Effector memory CD8-positive, alpha-beta T cell (primary cell): ENCODE measurements at places on chromosomes 5 and 9.

- no peak for DNase-seq
Measured at GRCh38 chr5:32578764-32579163, 6.6 kb upstream of the SUB1 start.

GRCh38 chr5:178328826-178329730 is 96.5 kb upstream of the PHYKPL start:
- DNase-seq = no peak

GRCh38 chr5:156378159-156378558 is 51.2 kb downstream of the SGCD start:
- DNase-seq = no peak

- no peak for DNase-seq
Measured at GRCh38 chr9:124298646-124299235, 41.0 kb downstream of the NEK6 start.

DNA sequence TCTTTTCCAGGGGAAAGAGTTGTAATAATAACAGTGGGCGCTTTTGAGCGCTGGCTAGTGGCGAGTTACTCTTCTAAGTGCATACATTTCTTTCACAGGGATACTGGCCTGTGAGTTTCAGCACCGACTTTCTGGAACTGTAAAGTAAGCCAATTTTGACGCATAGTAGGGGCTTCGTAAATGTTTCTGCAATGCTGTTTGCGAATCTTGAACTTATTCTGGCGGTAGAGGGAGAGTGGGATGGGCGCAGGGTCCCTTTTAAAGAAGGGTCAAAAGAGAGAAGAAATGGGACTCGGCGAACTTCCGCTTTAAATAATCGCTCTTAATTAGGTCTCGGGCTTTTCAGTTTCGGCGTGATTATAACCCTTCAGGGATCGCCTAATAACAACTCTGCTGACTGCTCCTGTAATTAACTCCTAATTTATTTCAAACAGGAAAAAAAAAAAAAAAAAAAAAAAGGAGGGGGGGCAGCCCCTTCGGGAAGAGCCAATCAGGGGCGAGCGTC is 351 bp upstream of the MSX2 start:
- no peak for DNase-seq

- DNase-seq = no peak
Measured at GRCh38 chr9:117681888-117682287, 22.3 kb upstream of the TLR4 start.

DNA sequence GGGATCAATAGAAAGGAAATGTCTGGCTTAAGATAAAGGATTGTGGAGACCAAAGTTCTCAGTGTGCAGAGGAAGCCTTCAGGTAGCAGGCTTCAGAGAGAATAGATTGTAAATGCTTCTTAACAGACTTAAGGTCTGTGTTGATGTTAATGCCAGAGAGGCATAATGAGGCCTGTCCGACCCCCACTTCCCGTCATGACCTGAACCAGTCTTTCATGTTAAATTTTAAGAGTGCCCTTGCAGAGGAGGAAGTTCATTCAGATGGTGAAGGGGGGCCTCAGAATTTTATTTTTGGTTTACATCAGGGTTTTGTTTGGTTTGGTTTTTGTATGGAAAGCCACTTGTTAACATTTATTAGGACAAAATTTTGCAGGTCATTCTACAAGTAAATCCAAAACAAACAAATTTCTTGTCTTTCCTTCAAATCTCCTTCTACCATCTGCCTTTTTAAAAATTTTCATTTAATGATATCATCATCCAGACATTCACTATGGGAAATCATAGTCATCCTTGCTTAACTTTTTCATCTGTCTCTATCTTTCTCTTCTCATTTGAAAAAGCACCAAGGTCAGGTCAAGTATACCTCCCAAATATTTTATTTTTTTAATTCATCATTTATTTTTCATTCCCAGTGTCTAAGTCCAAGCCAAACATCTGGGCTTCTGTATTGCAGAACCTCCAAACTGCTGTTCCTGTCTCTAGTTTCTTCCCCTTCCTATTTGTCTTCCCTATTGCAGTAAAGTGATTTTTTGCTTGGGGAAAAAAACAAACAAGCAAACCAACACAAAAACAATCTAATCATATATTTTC is 6.9 kb upstream of the ABCA1 start:
- no peak for DNase-seq

DNA sequence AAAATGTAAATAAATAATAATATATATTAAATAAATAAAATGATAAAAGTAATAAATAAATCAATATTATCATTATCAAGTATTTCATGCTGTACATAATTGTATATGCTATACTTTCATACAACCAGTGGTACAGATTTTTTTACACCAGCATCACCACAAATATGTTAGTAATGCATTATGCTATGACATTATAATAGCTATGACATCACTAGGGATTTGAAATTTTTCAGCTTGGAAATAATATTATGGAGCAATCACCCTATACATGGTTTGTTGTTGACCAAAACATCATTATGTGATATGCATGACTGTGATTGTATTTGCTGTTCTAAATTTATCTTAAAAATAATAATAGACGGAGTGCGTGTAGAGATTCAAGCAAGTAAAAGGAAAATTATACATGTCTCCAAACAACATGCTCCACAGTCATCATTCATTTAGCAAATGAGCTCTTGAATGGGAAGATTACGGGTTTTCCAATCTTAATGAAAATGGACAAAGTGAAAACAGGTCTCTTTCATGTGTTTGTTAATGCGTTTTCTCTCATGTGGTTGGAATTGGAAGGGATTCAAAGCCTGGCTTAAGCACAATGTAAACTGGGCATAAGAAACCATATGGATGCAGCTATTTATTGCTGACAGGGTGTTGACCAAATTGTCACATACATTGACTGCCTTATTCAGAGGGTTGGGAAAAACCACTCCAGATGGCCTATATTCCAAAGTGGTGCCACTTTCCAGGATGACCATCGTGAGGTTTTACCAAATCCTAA is 643.0 kb upstream of the RGMB start:
- no peak for DNase-seq

- no peak for DNase-seq
Measured at GRCh38 chr9:14306672-14307660, 7.0 kb downstream of the NFIB start.

GRCh38 chr9:93198117-93198837 is 14.3 kb downstream of the WNK2 start:
- no peak for DNase-seq

- no peak for DNase-seq
Measured at GRCh38 chr5:108420158-108420557, 38.3 kb upstream of the FBXL17 start.

- DNase-seq = no peak
Measured at GRCh38 chr9:16720386-16720785, 150.1 kb downstream of the BNC2 start.

DNA sequence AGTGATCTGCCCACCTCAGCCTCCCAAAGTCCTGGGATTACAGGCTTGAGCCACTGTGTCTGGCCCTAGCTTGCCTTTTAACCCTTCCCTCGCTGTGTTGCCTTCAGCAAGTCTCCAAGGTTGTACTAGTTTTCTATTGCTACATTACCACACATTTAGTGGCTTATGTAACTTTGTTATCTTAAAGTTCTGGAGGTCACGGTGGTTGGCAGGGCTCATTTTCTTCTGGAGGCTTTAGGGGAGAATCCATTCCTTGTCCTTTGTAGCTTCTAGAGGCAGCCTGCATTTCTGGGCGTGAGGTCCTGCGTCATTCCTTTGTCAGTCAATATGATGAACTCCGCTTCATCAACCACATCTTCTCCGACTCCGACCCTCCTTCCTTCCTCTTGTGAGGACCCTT is 2.9 kb upstream of the PRRC2B start:
- no peak for DNase-seq

DNA sequence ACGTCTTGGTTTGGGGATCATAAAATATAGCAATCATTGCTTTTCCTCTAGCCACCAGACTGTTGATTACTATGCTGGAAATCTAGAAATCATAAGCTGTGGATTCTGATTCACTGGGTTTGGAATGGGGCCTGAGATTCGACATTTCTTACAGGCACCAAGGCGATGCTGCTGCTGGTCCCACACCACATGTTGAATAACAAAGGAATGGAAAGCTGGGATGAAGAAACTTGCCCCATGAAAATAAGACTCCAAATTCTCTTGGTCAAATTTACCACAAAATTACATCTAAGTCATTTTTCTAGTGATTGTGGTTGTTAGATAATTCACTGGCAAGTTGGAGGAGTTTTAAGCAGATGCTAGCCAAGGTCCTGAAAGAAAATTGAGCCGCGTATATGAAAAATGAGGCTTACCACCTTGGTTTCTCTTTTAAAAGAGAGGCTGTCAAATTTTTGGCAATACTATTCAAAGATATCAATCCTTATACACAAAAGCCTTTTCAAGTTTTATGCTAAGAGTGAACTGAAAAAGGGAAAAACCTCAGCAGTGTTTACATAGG is 23.0 kb upstream of the MEIKIN start:
- DNase-seq = no peak

- no peak for DNase-seq
Measured at GRCh38 chr5:140677947-140678346, 4.6 kb upstream of the DND1 start.

DNA sequence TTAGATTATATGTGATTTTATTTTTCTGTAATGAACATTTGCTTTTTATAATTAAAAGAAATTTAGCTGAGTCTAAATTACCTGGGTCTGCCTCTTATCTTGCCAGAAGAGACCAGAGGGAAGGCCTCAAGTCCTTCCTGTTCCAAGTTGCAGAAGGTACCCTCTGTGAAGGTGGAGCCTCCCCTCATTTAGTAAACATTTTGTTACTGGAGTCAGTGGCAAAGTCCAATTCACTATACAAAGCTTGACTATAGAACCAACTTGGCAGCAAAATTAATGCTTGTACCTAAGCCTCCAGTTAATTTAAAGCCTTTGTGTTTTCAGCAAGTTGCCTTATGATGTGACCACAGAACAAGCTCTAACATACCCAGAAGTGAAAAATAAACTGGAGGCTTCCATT is 42.8 kb upstream of the F2R start:
- DNase-seq = no peak

DNA sequence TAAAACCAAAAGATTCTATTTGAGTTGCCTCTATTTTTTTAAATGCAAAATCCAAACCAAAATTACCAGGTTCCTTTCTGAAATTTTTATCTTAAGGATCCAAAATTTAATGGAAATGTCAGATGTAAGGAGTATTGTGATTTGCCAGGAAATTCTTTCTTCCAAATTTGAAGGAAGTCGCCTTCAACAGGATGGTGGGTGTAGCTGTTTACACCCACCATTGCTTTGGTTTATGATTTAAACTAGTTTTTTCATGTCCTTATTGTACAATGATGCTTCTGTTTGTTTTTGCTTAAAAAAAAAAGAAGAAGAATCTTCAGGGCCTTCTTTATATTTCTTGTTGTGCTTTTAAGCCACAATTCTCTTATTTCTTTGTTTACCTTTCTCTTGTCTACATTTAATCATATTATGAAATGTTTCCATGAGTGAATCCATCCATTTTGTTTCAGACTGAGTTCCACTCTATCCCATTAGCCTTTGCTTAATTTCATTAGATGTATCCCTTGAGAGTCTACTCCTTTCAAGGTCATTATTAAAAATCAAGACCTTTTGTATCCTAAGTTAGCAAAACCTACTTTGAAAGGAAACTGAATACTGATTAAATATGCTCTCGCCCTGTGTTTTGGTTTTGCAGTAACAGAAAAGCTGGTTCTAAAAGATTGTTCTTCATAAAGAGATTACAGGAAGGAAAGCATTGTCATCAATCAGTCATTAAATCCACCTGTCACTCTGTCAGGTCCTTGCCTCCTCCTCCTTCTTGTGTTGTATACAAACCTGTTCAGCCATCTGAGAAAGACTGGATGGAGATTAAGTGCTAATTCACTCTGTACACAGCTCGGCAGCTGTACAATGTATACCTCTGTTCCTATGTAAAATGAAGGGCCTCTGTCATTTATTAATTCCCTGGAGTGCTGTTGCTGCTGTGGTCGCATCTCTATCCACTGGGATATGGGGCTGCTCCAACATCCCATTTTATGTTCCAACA is 45.5 kb upstream of the SLC2A8 start:
- DNase-seq = no peak

DNA sequence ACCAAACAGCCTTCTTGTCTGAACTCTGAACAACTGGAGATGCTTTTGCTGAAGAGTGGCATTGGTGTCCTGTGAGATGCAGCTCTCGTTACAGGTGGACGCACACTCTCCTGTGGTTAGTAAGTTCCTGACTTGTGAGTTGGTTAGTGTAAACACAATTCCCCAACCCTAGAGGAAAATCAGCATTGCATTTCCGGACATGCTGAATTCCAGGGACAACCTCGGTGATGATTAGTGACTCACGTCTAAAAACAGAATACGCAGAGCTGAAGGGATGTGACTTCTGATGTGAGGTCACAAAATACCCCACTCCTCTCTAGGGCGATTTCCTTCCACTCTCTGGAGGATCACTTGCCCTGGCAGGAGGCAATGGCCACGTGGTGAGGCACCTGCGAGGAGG is 5.0 kb downstream of the OR2V2 start:
- no peak for DNase-seq

DNA sequence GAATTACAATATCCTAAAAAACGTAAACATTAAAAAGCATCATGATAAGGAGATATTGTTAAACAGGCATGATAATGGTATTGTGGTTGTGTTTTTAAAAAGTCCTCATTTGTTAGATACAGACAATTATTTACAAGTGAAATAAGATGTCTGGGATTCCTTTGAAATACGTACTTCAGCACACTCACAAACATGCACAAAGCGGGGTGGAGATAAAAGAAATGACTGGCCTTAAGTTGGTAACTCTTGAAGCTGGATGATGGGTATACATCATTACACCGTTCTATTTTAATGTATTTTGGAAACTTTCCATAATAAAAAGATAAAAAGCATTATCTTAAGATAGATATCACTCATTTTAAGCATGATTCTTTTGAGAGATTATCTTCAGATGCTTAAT is 1.0 kb downstream of the FAM200C start:
- no peak for DNase-seq

DNA sequence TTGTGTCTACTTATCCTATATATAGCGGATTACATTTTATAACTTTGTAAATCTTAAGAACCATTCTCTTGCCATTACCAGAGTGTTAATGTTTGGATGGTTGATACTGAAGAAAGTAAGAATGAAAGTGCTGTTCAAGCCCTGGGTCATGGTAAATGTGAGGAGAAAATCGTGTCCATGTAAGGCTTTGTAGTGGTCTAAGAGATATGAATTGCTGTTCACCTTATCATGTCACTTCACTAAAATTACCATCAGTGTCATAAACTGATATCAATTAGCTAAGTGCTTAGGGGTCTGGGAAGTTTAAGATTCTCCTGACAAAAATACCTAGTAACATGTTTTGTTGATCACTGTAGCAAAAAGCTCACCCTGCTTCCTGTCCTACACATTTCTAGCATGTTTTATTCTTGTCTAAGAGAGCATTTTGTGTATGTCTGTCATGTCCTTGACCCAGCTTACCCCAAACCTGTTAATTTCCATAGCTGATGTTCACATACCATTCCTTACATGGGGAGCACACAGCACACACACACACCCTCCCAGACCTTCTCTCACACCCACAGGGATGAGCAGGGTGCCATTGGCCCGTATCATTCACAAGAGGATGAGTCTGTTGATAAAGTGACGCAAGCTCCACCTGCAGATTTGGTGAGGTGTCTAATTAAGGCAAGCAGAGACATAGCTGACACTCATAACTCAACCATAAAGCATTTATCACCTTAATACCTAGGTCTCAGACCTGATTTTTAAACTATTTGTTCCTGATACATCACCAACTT is 125.1 kb upstream of the PAM start:
- DNase-seq = no peak

GRCh38 chr9:117719161-117719920 is 15.1 kb downstream of the TLR4 start:
- DNase-seq = no peak
